Right ventricle myocardium inferior (tissue), 1 donor: ENCODE measurements at places on chromosomes 6 and 20.

GRCh38 chr20:64226686-64227580 lies 28.6 kb upstream of the PCMTD2 start:
- peak; percentile 42 for DNase-seq

GRCh38 chr6:31811645-31812044 lies 3.4 kb downstream of the HSPA1L start:
- no peak for DNase-seq

DNA sequence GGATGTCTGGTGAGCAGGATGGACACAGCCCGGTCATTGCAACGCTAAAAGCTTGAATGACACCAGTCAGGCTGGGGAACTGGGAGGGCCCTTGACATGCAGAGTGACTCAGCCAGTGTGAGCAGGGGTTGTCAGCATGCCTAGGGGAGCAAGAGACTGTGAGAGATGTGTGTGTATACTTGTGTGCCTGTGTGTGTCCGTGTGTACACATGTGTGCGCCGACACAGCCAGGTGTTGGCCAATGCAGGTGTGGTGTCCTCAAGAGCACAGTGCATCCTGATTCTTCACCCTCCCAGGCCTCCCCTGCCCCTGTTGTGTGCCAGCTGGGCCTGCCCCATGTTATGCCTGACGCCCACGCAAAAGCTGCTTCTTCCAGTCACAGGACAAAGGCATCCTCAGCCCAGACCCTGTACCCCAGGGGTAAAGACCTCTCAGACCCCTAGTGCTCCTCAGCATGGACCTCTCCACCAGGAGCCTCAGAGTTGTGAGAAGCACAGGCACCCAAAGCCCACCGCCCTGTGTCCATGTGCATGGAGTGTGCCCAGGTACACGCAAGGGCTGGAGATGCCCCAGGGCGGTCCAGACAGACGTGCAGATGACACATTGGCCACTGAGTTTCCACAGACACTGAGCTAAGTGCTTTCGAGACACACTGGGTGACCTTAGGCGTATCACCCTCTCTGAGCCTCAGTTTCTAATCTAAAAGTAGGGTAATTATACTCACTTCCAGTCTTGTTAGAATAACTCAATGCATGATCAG lies 16.6 kb downstream of the NRSN2 start:
- DNase-seq = no peak

DNA sequence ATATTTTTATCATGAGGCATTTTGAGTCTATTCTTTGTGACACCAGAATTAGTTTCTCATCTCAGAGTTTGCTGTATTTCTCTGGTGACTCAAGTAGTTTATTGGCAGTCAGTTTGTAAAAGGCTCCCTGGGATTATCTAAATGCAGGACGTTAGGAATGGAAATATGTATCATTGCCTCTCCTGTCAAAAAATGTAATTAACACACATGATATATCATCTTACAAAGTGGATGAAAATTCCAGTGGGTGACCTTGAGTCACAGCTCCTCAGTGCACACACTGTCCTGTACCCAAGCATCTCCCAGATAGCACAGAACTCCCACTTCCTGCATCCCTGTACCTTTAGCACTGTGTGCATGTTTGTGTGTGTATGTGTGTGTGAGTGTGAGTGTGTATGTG lies 258.6 kb downstream of the LAMA2 start:
- DNase-seq = no peak
